Activated CD4-positive, alpha-beta T cell treated with anti-CD3 and anti-CD28 coated beads, Interleukin-2, amount 10 ng/mL, durations not matched to agents 24 days and 14 days (primary cell): ENCODE measurements at places on chromosomes 4 and X. TPM values are rescaled to one million over a fixed set of nuclear protein-coding genes. Genes with fewer than 3 reads are reported as not detected.

The NUDT11 gene
- total RNA-seq: 3.4 and 3.6 TPM in 2 replicates

The KCND1 gene
- total RNA-seq: 2.5 and 3.5 TPM in 2 replicates

The AWAT2 gene
- not detected in 2 replicates for total RNA-seq

The CACNA1F gene
- total RNA-seq: 0.07 and 0.14 TPM in 2 replicates

The GALNTL6 gene
- total RNA-seq: not detected in 2 replicates
